Activated CD4-positive, alpha-beta memory T cell treated with anti-CD3 and anti-CD28 coated beads for 36 hours (primary cell): ENCODE measurements at places on chromosomes 2 and 18. TPM values are rescaled to one million over a fixed set of nuclear protein-coding genes. Genes with fewer than 3 reads are reported as not detected.

GRCh38 chr18:61929881-61930640 lies 37.3 kb upstream of the RNF152 start:
- DNase-seq = no peak

DNA sequence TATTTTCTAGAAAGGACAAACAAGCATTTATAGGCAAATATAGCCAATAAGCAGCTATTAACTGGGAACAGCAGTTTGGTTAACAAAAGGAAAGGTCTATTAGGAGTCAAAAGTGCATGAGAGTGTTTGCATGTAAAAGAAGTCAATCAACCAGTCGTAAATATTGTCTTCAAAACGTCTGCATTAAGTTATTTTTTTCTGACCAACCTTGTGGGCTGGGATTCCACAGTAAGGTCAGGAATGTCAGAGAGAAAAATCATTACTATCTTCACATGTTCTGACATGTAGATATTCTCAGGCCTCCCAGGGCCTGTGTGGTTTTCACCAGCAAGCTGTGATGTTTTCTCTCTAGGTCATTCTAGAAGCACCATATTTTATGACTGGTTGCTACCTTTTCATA lies 922.5 kb downstream of the SUCLG1 start:
- no peak for DNase-seq

- peak; percentile 3 for DNase-seq
Measured at GRCh38 chr2:239156516-239157265, 244.1 kb downstream of the HDAC4 start.

DNA sequence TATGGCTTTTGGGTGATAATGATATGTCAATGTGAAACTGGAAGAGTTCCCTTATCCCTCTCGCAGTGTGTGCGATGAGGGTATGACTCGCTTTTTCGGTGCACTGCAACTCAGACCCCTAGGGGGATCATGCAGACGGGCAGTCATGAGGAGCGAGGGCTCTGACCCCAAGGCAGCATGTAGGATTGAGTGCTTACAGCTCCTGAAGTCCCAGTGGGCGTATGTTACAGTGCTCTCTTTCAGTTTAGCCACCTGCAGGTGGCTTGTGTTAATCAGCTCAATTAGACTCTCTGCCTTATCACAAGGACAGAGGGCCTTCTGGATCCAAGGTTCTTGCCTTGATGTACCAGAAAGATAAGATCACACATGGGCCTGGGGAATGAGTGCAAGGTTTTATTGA lies 1269.9 kb upstream of the GYPC start:
- DNase-seq = no peak

DNA sequence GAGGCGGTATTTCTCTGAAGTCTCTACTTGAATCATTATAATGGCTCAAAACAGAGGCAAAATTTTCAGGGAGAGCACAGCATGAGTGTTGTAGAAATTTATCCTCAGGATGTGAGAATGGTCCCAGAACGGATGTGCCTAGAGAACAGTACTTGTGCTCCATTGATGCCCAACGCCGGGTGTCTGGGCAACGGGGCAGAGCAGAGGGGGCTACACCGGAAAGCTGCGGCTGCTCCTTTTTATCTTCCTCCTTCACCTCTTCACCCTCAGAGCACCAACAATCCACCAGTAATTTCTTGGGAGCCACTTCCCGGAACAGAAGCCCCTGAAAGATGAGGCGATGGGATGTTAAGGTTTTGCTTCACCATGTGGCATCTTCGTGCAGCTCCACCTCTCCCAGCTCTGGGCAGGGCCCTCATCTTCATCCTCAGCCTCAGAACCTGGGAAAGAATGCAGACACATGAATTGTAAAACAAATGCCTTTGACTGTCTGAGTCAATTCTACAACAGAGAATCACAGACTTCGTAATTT lies 71.5 kb downstream of the PTGR3 start:
- DNase-seq = no peak

- no peak for DNase-seq
Measured at GRCh38 chr18:46704816-46705215, 47.8 kb upstream of the LOXHD1 start.

- no peak for DNase-seq
Measured at GRCh38 chr2:120715353-120715752, 20.3 kb upstream of the GLI2 start.

DNA sequence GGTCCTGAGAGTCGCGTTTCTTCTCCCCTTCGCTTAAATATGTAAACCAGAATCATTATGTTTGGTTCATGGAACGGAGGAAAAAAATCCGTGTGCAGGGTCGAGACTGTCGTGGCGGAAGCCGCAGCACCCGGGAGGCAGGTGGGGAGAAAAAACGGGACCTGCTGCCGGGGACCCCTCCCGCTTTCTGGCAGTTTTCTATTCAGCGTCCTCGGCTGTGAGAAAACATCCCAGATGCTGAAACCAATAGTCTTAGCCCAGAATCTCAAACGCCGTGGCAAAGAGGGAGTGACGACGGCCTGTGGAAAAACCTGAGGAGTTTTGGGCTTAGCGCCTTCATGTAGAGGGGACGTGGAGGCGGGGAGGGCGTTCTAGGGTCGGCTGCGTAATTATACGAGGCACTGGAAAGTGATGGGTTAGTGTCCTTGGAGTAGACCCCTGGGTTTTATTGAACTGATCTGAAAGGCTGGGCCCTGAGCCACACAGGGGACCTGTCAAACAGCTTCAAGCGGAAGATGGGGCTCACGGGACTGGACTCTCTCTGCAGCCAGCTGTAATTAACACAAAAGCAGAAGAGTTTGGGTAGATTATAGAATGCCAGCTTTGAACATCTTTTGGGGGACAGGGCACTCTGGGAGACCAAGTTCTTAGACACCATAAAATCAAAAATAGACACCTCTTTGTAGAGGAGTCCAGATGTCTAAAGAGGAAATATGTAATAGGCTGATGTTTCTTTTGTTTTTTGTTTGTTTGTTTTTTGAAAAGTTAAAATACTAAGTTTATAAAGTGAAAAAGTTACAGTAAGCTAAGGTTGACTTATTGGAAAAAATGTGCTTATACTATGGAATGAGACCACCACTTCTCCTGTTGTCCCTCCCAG lies 834 bp upstream of the BUB1 start:
- DNase-seq = peak; percentile 22

- no peak for DNase-seq
Measured at GRCh38 chr18:38751211-38751610, 1185.6 kb upstream of the CELF4 start.

DNA sequence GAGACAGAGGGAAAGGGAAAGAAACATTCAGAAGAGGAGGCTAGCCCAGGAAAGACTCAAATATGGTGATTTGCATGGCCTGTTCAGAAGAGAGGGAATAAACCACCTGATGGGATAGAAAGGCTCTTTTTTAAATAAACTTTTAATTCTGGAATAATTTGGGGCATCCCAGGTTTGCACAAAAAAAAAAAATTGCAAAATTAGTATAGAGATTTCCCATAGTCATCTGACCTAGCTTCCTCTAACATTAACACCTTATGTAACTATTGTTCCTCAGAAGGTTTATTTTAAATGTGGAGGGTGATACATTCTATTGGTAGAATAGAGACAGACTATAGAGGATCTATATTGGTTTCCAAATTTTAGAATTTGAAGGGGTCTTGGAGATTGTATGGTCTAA lies 330.4 kb upstream of the SLC14A2 start:
- no peak for DNase-seq

GRCh38 chr18:59311631-59312030 lies 6.8 kb downstream of the CPLX4 start:
- no peak for DNase-seq

GRCh38 chr2:128423788-128424165 lies 105.1 kb upstream of the HS6ST1 start:
- DNase-seq = no peak

- no peak for DNase-seq
Measured at GRCh38 chr18:35511833-35512232, 14.1 kb upstream of the INO80C start.

DNA sequence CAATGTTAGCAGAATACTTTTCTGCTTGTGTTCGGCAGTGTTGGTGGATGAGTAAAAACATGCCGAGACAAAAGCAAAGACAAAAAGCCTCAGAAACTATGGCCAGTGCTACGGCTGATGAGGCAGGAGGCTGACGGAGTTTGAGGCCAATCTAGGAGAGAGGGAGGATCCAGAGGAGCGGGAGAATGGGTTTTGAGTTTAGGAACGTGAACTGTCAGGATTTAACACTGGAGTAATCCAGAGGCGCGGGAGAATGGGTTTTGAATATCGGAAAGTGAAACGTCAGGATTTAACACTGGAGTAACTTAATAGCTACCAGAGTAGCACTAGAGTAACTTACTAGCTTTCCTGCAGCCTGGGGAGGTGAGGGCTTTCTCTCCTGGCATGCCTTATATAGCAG lies 37.4 kb downstream of the LYPD6B start:
- DNase-seq = no peak

DNA sequence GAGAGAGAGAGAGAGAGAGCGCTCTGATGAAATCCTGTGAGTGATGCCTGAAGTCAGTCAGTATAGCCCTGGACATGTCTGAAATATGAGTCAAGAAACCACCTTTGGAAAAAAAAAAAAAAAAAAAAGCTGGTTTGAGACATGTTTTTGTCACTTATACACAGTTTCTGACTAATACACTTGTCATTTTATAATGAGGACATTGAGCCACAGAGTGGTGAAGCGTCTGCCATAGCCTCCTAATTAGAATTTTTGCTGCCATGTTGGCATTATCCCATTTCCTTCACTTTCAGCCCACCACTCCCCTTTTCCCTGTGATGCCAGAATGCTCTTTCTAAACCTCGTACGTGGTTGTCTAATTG lies 15.7 kb upstream of the MYO3B start:
- DNase-seq = no peak

GRCh38 chr18:8330575-8330974 lies 278.7 kb upstream of the RAB12 start:
- DNase-seq = no peak

- no peak for DNase-seq
Measured at GRCh38 chr2:108257757-108258331, 18.1 kb downstream of the SULT1C3 start.

DNA sequence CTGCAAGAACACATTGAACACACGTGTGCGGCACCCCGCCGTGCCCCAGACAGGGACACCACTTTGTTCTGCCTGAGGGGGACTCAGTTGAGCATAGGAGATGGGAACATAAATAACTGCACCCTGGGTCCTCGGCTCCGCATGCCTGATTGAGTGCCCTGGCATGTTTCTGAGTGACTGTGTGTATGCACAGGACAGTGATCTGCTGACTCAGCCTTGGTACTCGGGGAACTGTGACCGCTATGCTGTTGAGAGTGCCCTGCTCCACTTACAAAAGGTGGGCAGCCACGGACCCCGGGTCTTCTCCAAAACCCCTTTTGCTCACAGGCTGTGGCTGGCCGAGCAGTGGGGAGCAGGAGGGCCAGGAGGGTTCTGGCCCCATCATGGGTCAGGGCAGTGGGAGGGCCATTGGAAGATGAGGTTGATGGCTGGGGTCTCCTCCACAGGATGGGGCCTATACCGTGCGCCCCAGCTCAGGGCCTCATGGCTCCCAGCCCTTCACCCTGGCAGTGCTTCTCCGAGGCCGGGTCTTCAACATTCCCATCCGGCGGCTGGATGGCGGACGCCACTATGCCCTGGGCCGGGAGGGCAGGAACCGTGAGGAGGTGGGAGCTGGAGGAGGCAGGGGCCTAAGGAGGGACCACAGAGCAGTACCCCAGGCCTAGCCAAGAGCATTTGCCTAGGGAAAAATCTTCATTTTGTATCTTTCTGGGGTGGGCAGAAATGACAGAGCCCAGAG lies 16.9 kb downstream of the SH2D6 start:
- DNase-seq = no peak

DNA sequence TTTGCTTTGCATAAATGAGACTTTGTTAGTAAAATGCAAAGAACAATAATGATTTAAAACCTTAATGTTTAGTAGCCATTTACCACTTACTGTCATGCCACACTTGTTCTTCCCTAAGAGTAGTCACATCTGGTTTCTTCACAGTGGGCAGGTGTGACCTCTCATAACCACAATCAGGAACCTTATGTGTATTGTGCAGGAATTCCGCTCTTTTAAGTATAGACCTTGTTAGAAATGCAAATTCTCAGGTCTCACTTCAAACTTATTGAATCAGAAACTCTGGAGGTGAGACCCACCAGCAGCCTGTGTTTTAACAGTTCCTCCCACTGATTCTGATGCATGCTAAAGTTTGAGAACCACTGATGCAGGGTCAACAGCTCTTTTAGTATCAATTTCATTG lies 518.8 kb upstream of the MEX3C start:
- DNase-seq = no peak

DNA sequence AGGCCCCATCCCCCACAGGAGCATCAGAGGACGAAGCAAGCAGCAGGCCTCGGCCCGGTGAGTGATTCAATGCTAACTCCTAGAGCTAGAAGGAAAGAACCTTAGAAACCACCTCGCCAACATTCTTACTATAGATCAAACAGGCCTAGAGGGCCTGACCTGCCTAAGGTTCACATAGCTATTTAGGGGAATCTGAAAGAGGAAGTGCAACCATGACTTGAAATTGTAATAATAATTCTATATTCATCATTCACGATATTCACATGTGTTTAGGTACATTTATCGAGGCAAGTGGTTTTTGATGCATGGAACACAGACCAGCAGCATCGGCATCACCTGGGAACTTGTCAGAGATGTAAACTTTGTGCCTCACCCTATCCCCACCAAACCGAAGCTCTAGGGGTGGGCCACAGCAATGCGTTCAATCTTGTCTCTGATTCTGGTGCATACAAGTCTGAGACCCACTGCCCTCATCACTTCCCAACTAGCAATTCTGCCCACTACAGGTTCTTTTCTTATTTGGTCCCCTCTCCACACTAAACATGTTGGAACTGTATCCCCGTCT lies 78.0 kb upstream of the DNMT3A start:
- no peak for DNase-seq

DNA sequence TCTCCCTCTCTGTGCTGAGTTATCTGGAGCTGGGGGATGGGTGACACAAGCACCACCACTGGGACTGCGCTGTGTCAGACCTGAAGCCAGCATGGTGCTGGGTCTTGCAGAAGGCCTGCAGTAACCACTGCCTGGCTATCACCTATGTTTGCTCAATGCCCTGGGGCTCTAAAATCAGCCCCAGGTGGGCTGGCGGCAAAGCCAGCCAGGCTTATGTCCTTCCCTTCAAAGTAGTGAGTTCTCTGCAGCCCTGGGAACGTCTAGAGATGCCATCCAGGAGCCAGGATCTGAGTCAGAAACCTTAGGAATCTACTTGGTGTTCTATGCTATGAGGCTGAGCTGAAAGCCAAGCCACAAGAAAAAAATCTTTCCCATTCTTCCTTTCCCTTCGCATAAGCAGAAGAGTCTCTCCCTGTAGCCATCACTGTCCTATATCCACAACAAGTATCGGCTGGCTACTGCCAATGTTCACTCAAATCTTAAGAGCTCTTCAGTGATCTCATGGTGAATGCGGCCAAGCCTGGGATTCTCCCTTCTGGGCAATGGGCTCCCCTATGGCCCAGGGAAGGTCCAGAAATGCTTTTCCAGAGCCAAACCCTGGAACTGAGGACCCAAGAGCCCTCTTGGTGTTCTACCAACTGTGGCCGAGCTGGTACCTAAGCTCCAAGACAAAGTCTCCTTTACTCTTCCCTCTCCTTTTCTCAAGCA lies 248.7 kb downstream of the ZNF385B start:
- DNase-seq = no peak

- DNase-seq = no peak
Measured at GRCh38 chr2:237723602-237724001, 75.0 kb upstream of the RBM44 start.

Gene GREB1L
- not detected for total RNA-seq

Gene BOLL
- total RNA-seq = not detected

Gene FABP1
- total RNA-seq = not detected

Gene KCNG2
- not detected for total RNA-seq

Gene GKN2
- total RNA-seq = not detected

Gene TUBB8B
- total RNA-seq = not detected

Gene NCK2
- 81.8 TPM for total RNA-seq

Gene SMYD5
- 40.0 TPM for total RNA-seq

Gene PAX8
- 4.1 TPM for total RNA-seq

Gene GALR1
- total RNA-seq = not detected

Gene THSD7B
- total RNA-seq = not detected
